Right atrium auricular region (tissue), 2 donors: ENCODE measurements at places on chromosomes 1 and 21. TPM values are rescaled to one million over a fixed set of nuclear protein-coding genes. Genes with fewer than 3 reads are reported as not detected.

- no peaks in the 10 kb centered on the region for H3K4me1 ChIP-seq
- DNase-seq = no peak
- H3K36me3 ChIP-seq = no peaks in the 10 kb centered on the region
- H3K27ac ChIP-seq = no peak overlapping the region
- no peaks in the 10 kb centered on the region for H3K27me3 ChIP-seq
Observed at GRCh38 chr1:101136739-101137138, 100.1 kb upstream of the S1PR1 start.

The PYHIN1 gene
- 0.63 TPM for total RNA-seq

The LCE2A gene
- not detected for total RNA-seq

DNA sequence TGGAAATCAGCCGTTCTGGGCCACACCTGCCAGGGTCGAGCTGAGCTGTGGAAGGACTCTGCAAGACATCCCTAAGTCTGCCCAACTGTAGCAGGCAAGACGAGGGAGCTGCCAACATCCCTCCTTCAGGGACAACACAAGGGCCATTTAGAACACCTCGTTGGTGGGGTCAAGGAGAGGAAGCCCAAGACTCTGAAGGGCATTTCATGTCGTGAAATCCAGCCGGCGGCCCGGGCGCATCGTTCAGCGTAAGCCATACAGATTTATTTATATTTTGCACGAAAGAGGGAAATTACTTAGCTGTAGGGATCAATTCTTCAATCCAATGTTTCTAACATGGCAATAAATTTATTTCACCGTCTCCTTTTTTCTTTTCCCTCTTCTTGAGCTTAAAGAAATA, 101.7 kb upstream of the ZC3H12A start:
- H3K36me3 ChIP-seq = no peaks in the 10 kb centered on the region
- no peaks in the 10 kb centered on the region for H3K4me1 ChIP-seq
- no peak for DNase-seq
- no peaks in the 10 kb centered on the region for H3K27me3 ChIP-seq

The OR2T29 gene
- total RNA-seq = not detected

- no peaks in the 10 kb centered on the region for H3K4me1 ChIP-seq
- H3K27ac ChIP-seq = no peak overlapping the region
- no peak for DNase-seq
- H3K36me3 ChIP-seq = no peaks in the 10 kb centered on the region
- H3K27me3 ChIP-seq = no peaks in the 10 kb centered on the region
- H3K4me3 ChIP-seq = no peak overlapping the region
Observed at GRCh38 chr1:160855181-160855981, 7.3 kb downstream of the CD244 start.

DNA sequence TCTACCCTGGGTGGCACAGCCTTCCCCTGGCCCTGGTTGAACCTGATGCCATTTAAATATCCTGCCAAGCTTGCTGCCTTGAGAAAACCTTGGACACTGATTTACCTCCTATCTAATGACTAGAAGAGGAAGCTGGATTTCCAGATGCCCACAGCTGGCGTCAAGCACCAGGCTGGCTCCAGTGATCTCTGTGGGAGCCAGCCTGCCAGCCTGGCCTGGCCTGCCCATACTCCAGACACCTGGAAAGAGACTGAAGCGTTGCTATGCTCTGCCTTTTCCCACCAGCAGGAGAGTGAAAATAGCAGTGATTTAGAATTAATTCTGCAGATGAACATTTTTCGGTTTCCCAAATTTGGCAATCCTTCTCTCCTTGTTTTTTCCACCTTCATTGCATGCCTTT, 11.5 kb upstream of the EIF4G3 start:
- no peak for DNase-seq
- H3K4me3 ChIP-seq = no peak overlapping the region
- no peaks in the 10 kb centered on the region for H3K27me3 ChIP-seq
- no peaks in the 10 kb centered on the region for H3K4me1 ChIP-seq

The SLC16A4 gene
- total RNA-seq = 4.7 TPM

GRCh38 chr1:2962946-2963345, 58.3 kb upstream of the ACTRT2 start:
- H3K4me1 ChIP-seq = no peaks in the 10 kb centered on the region
- no peak for DNase-seq
- H3K4me3 ChIP-seq = no peak overlapping the region
- no peaks in the 10 kb centered on the region for H3K27me3 ChIP-seq
- no peaks in the 10 kb centered on the region for H3K36me3 ChIP-seq

The PTCH2 gene
- 0.22 TPM for total RNA-seq

The UBE2U gene
- not detected for total RNA-seq

DNA sequence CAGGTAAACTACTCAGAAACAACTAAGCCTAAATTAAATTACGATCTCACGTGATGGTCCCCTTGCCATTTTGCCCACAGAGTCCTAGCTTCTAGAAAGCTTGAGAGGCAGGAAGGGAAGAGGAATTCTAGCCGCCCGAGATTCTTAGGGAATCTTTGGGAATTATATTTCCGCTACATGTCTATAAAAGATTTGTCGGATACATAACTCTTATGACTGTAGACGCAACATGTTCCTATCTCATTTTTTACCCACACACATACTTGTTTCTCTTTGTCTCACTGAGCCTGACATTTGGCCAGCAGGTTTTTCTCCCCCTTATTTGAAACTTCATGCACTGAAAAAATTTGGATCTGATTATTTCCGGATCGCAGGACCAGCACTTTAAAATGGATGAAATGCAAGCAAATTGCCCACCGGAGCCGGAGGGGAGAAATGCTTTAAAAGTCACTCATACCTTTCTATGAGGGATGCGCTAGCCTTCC, 5.5 kb downstream of the GLIS1 start:
- no peaks in the 10 kb centered on the region for H3K4me1 ChIP-seq
- DNase-seq = no peak
- H3K4me3 ChIP-seq = no peak overlapping the region
- no peaks in the 10 kb centered on the region for H3K27me3 ChIP-seq
- no peaks in the 10 kb centered on the region for H3K36me3 ChIP-seq

The LCE1A gene
- not detected for total RNA-seq

The HSPA6 gene
- 1.3 TPM for total RNA-seq

GRCh38 chr1:1900883-1901640, 10.2 kb upstream of the GNB1 start:
- no peaks in the 10 kb centered on the region for H3K27me3 ChIP-seq
- no peak overlapping the region for H3K4me3 ChIP-seq
- H3K4me1 ChIP-seq = peaks cover 5% of the 10 kb centered on the region

- no peaks in the 10 kb centered on the region for H3K27me3 ChIP-seq
- no peak for DNase-seq
- no peak overlapping the region for H3K4me3 ChIP-seq
- no peak overlapping the region for H3K27ac ChIP-seq
Observed at GRCh38 chr1:215793180-215793579, 226.1 kb downstream of the KCTD3 start.

DNA sequence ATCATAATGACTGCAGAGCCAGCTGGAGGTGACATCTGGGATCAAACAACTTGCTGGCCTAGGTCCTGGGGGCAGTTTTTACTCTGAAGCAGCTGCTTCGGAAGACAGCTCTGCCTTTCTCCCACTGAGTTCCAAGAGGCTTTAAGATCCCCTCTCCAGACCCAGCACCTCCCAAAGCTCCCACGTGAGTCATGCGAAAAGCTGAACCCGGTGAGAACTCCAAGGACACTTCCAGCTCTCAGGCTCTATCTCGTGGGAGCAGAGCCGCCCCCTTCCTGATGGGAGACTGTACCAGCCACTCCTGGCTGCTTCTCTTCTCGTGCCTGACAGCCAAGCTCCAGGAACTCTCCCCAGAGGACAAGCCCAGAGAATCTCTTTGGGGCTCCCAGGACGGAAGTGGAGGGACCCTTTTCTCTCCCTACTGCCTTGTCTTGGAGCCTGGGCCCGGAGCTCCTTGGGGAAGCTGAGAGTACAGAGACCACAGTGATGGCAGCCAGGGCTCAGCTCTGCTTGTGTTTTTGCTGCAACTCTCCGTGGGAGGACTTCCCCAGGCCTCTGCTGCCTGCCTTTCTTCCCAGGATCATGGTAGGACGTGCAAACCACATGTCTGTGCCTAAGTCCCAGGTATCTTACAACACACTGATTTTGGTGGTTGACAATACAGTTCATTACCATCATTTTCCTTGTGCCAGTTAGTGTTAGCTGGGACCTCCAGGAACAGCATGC, 40.6 kb downstream of the STUM start:
- peak overlapping the region; percentile 61 for H3K27ac ChIP-seq
- H3K4me1 ChIP-seq = no peaks in the 10 kb centered on the region
- H3K4me3 ChIP-seq = no peak overlapping the region

- peaks cover 71% of the 10 kb centered on the region for H3K4me1 ChIP-seq
- H3K36me3 ChIP-seq = peaks cover 62% of the 10 kb centered on the region
- peak overlapping the region; percentile 54 for H3K27ac ChIP-seq
- no peak overlapping the region for H3K4me3 ChIP-seq
Observed at GRCh38 chr1:201488830-201489589, 17.9 kb downstream of the CSRP1 start.

- DNase-seq = no peak
- H3K4me3 ChIP-seq = no peak overlapping the region
- no peak overlapping the region for H3K27ac ChIP-seq
- H3K4me1 ChIP-seq = no peaks in the 10 kb centered on the region
- H3K27me3 ChIP-seq = no peaks in the 10 kb centered on the region
- H3K36me3 ChIP-seq = no peaks in the 10 kb centered on the region
Observed at GRCh38 chr1:73766786-73767348, 431.1 kb downstream of the LRRIQ3 start.

The SNIP1 gene
- total RNA-seq = 4.4 TPM

DNA sequence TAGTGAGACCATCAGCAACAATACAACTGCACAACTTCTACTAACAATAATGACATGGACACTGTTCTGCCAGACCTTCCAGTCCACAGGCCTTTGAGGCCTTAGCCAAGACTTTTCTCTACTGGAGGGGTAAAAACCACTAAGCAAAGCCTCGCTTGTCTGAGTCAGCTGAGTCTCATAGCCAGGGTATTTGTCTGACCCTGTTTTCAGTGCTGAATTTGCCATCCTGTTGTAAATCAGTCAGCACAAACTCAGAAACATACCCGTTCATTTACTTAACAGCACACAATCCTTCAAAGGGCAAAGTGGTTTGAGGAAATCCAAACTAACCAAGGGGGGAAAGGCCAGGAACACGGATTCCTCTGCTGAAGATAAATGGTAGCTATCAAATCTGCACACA, 537.8 kb downstream of the SMYD3 start:
- DNase-seq = no peak
- no peak overlapping the region for H3K27ac ChIP-seq
- no peaks in the 10 kb centered on the region for H3K4me1 ChIP-seq

GRCh38 chr1:220925707-220926106, 46.5 kb downstream of the HLX start:
- H3K4me1 ChIP-seq = no peaks in the 10 kb centered on the region
- H3K36me3 ChIP-seq = no peaks in the 10 kb centered on the region
- no peak overlapping the region for H3K4me3 ChIP-seq
- H3K27me3 ChIP-seq = no peaks in the 10 kb centered on the region

- H3K27ac ChIP-seq = no peak overlapping the region
- no peaks in the 10 kb centered on the region for H3K36me3 ChIP-seq
- H3K27me3 ChIP-seq = no peaks in the 10 kb centered on the region
- H3K4me3 ChIP-seq = no peak overlapping the region
- no peak for DNase-seq
- H3K4me1 ChIP-seq = no peaks in the 10 kb centered on the region
Observed at GRCh38 chr1:107930292-107930691, 34.7 kb downstream of the VAV3 start.

DNA sequence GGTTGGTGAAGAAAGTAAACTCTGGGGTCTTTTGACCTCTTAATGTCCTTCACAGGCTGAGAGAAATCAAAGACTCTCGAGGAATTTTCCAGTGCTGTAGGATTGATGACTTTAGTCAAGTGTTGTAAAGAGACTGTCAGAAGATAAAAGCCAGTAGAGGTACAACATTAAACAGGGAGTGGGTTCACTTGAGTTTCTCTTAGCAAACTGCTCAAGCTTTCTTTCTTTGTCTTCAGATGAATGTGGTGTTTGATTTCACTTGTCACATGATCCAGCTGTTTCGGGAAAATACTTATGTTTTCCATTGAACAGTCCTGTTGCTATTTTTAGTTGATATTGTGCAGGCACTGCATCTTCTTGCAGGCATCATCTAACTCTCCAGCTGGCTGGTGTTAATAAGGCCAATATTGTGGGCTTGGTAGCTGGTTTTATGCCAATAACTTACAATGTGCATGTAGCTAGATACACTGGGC, 45.6 kb downstream of the XCL2 start:
- H3K36me3 ChIP-seq = no peaks in the 10 kb centered on the region
- no peaks in the 10 kb centered on the region for H3K27me3 ChIP-seq
- H3K4me1 ChIP-seq = peaks cover 9% of the 10 kb centered on the region
- no peak overlapping the region for H3K27ac ChIP-seq
- H3K4me3 ChIP-seq = no peak overlapping the region
- DNase-seq = no peak

- peaks cover 39% of the 10 kb centered on the region for H3K36me3 ChIP-seq
- H3K27me3 ChIP-seq = no peaks in the 10 kb centered on the region
- H3K4me3 ChIP-seq = no peak overlapping the region
Observed at GRCh38 chr1:54220004-54220811, 20.2 kb downstream of the MRPL37 start.

DNA sequence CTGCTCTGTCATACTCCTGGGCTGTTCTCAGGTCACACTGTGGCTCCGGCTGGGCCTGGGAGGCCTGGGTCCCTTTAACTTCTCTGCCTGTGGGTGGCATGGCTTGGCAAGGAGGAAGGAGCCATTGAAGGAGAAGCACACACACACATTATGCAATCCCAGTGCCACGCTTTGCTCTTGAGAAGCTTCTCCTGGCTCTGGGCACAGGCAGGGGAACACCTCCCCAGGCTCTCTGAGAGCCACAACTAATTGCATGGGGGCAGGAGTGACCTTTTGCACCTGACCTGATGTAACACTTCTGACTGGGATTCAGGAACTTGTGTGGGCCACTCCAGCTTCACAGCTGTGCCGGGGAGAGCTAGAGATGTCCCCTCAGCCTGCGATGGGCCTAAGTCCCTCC, 23.1 kb downstream of the LGR6 start:
- DNase-seq = no peak
- no peaks in the 10 kb centered on the region for H3K27me3 ChIP-seq
- H3K4me1 ChIP-seq = no peaks in the 10 kb centered on the region
- no peak overlapping the region for H3K4me3 ChIP-seq

The IGSF8 gene
- total RNA-seq = 20.1 TPM

GRCh38 chr1:116739371-116740012, 14.7 kb upstream of the CD2 start:
- H3K4me3 ChIP-seq = no peak overlapping the region
- H3K4me1 ChIP-seq = no peaks in the 10 kb centered on the region
- H3K27me3 ChIP-seq = no peaks in the 10 kb centered on the region
- H3K36me3 ChIP-seq = no peaks in the 10 kb centered on the region
